ENCODE measurements at places on chromosomes 3 and 15.

DNA sequence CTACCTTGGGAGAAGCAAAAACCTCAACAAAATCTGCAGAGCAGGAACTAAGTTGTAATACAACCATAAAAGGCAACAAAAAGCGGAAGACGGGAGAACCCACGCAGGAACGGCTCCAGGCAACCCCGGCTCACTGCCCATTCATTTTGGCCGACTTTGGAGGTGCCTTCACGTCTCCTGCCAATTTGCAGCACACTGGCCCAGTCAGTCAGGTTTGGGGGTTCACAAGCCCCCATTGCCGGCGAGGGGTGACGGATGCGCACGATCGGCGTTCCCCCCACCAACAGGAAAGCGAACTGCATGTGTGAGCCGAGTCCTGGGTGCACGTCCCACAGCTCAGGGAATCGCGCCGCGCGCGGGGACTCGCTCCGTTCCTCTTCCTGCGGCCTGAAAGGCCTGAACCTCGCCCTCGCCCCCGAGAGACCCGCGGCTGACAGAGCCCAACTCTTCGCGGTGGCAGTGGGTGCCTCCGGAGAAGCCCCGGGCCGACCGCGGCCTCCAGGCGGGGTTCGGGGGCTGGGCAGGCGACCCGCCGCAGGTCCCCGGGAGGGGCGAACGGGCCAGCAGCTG lies 463 bp downstream of the TERC start:
- DNase-seq, result peak; percentile 76

- no peak for DNase-seq
These were observed 189.0 kb upstream of the GOLIM4 start for GRCh38 chr3:168284728-168285127.

DNA sequence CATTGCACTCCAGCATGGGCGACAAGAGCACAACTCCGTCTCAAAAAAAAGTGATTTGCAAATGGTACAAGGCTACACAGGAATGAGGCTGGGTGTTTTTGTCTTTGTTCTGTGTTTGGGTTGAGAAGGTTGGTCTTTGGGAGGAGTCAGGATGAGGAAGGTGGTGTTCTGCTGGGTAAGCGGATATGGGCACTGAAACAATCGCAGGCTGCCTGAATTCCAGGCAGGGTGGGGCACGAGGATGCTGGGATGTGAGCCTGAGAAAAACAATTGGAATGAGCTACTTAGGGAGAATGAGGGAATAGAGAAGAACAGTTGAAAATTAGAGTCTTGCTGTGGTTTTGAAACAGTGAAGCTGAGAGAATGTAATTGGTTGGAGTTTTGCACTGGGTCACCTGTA lies 51.6 kb downstream of the ZBTB38 start:
- no peak for DNase-seq

DNA sequence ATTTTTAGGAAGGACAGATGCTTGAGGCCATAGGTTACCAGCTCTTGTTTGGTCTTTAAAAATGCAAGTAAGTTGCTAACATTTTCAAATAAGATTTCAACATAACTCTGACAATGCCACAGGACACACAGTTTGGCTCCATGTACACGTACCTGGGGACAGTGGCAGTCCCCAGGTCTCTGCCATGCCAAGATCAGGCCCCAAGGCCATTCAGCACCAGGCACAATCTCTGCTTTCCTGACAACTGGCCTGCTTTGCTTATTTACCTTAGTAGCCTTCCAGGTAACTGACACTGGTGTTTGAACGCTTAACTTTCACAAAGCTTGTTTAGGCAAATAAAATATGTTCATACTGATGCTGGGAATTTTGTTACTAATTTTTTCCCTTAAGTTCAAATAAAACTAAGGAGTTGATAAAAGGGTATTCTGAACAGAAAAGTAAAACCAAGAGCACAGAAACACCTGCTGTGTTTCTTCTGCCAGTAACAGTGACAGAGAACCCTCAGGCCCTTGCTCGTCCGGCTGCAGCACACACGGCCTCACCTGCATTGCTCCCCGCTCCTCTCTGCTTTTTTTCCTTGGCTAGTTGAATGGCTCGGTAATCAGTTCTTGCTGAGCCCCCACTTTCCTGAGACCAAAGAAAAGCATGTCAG lies 16.5 kb downstream of the ZXDC start:
- no peak for DNase-seq

- no peak for DNase-seq
These were observed 316.5 kb upstream of the ICE2 start for GRCh38 chr15:60795471-60795870.

GRCh38 chr3:188169830-188170455 lies 16.0 kb downstream of the LPP start:
- DNase-seq, result no peak

GRCh38 chr3:61783993-61784718 lies 222.8 kb downstream of the PTPRG start:
- DNase-seq, result no peak

- DNase-seq, result peak; percentile 45
These were observed 492.4 kb upstream of the FRG2C start for GRCh38 chr3:75171630-75172230.

DNA sequence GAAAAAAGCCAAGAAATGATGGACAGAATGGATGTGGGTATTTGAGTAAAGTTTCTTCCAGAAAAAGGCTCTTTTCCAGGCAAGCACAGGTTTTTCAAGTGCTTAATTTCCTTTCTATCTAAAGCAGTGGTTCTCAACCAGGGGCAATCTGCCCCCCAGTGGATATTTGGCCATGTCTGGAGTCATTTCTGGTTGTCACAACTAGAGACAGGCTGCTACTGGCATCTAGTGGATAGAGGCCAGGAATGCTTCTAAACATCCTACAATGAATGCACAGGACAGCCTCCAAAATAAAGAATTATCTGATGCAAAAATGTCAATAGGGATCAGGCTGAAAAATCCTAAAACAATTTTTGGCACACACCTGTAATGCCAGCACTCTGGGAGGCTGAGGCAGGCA lies 23.9 kb downstream of the SEC22C start:
- DNase-seq, result no peak

DNA sequence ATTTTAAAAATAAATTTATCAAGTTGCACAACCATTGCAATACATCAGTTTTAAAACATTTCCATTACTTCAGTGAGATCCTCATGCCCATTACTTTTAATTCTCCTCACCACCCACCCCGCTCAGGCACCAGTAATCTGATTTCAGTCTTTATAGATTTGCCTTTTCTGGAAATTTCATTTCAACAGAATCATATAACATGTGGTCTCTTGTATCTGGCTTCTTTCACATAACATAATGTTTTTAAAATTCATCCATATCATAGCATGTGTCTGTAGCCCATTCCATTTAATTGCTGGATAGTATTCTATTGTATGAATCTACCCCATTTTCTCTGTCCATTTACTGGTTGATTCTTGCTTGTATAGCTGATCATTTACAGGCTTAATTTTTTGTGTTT lies 110.3 kb upstream of the TMEM108 start:
- DNase-seq, result no peak

GRCh38 chr3:14039149-14039548 lies 85.5 kb downstream of the CHCHD4 start:
- DNase-seq, result no peak

DNA sequence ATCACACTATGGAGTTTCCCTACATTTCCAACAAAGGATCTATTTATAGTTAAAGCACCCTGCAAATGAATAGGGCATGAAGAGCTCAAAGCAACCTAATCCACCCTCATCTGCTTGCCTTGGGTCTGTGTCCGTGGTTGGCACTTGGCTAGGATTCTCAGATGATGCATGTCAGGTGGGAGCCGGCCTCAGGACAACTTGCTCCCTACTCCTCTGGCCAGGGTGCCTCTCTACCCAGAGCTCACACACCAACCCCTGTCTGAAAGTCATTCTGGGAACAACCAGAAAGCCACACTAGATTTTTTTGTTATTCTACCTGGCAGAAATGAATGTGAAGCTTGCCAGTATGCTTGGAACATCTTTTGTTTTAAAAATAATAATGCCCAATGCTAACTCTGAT lies 13.2 kb downstream of the ARHGEF3 start:
- no peak for DNase-seq

GRCh38 chr3:130341388-130341787 lies 4.1 kb upstream of the COL6A5 start:
- DNase-seq, result no peak

GRCh38 chr3:126449621-126450051 lies 26.1 kb downstream of the ZXDC start:
- no peak for DNase-seq

DNA sequence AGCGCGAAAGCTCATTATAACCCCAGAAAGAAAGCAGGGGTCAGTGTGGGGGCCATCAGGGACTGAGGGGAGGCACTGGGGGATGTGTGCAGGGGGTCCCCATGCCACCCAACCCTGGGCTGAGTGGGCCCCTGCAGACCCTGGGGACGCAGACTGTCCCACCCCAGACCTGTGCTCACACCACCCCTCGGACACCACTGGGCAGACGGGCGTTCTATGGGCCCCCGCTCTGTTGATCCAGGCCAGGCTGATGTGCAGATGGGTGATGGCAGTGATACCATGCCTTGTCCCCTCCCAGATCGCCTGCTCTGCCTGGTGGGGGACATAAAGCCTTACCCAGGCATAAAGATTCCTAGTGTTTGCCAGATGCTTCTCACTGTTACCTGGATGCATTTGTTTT lies 259.7 kb upstream of the TLE3 start:
- no peak for DNase-seq

DNA sequence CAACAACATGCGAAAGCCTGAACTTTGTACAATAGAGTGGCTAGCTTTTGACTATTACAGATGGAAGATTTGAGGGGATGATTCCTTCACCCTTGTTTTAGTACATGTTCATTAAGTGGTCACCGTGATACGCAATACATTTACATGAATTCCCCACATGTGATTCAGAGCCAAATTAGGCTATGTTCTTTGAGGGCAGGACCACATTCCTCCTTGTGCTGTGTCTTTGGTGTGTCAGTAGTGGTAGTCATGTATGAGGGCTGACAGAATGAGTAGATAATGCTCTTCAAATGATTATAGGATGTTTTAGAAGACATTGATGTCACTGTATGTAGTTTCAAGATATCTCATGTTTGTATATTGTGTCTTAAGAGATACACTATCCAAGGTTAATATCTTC lies 12.1 kb downstream of the PTPRG start:
- DNase-seq, result no peak

DNA sequence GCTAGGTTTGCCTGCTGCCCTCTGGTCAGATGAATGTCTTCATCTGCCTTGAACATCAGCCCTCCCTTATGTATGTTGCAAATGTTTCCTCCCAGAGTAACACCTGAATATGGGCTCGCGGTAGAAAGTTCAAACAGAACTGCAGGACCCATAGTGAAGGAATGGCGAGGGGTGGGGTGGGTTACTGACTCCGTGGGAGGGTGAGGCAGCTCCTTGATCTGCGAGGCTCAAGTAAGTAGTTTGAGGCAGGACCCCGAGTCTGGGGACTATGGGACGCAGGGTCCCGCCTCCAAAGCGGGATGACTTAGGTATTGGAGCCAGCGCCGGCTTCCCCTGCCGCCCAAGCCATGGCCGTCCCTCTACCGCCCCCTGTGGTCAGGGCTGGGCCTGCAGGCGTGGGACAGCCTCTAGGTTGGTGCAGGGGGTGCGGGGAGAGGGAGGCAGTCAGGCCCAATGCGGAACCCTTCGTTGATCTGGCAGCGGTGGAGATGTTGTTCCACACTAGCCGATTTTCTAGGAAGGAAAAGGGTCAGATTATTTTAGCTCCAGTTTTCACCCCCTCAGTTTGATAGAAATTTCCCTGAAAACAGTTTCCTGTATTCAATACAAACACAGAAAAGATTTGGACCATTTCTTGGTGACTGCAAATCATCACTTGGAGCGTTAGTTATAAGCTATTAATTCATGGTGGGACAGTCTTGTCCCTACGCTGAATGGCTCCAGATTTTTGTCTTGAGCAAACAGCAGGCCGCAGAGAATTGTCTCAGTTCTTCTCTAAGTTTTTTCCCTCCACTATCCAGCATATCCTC lies 72.3 kb downstream of the CORO2B start:
- DNase-seq, result no peak

- no peak for DNase-seq
These were observed 81.6 kb downstream of the LRRC49 start for GRCh38 chr15:70974004-70974832.

DNA sequence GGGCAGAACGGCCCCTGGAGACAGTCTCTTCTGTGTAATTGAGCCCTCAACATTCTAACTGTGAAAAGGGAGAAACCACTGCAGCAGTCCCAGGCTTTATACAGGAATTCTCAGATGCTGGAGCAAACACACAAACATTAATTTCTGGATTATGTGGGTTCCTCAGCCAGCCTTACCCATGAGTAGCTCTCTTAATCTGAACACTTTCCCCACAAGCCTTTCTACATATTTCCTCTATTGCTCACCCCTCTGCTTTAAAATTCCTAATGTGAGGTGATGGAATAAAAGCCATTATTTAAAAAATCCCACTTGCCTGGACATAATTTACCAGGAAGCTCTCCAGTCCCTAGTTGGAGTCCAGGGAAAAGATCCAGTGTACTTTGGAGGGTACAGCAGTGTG lies 139.0 kb downstream of the CTNNB1 start:
- no peak for DNase-seq

DNA sequence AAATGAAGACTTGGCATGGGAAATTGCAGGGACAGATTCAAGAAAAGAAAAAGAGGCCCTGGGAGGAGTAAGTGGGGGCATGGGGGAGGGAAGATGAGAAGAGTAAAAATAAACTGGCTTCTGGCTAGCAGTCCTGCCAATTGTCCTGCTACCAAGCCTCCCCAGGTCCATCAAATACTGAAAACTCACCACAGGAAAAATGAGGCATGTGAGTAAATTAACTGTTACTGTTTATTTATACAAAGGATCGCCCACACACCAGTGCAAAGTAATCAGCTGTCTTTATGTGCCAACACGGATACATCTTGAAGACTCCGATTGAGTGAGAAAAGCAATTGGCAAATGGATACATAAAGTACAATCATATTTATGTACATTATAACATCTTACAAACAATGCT lies 10.7 kb upstream of the KLHL25 start:
- DNase-seq, result no peak

- peak; percentile 36 for DNase-seq
These were observed 2.0 kb downstream of the WNT5A start for GRCh38 chr3:55484801-55485791.

DNA sequence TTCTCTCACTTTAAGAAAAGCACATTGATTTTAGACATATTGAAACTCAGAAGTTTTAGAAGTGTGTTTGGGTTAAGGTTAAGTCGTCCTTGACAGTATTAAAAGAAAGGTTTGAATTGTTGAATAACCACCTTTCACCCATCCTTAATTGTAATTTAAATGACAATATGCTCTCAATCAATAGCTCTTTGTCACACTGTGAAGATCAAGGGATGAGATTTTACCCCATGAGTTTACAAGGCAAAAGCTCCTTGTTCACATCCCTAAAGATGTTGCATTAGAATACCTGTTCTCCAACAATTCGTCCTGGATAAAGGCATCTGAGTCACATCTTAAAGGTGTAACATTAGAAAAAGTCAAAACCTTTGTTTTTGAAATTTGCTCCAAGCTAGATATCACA lies 220.4 kb upstream of the MDFIC2 start:
- no peak for DNase-seq

GRCh38 chr3:10157031-10157430 lies 7.7 kb upstream of the IRAK2 start:
- DNase-seq, result no peak

DNA sequence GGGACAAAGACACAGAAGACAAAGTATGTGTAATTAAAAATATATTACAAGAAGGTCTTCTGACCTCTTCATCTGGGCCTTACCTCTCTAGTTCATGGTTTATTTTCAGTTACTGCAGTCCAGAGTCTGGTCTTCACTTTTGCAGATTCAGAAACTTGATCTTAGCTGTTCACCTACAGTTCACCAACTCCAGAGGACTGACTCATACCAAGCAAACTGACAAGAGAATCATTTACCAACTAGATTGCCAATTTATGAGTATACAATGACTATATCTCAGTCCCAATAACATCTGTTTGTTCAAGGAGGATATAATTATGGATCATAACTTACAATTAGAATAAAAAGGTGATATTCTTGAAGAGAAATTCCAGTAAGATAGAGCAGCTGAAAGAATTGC lies 9.0 kb downstream of the P2RY1 start:
- DNase-seq, result no peak

Measured in NCI-H1105 treated with DMSO at 0.1 percent for 48 hours (cell line).